ENCODE measurements at places on chromosomes 16 and 17.

GRCh38 chr16:70754851-70755600 lies 45.9 kb downstream of the VAC14 start:
- no peak for DNase-seq

- no peak for DNase-seq
Observed at GRCh38 chr17:73713136-73713535, 68.9 kb upstream of the SDK2 start.

DNA sequence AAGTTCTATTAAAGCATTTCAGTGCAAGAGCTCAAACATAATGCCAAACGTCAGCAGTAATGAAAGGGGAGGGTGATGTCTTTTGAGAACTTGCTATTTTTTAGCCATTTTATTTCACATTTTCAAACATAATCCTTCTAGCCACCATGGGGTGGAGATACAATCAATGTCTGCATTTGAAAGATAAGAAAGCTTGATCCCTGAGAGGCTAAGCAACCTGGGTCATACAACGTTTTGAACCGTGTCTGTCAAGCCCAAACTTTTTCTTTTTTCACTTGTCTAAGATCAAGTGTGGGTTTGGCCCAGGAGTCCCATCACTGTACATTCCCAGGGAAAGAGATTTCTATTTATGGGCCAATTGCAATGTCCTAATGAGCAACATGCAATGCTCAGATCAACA lies 331.1 kb downstream of the SLC39A11 start:
- DNase-seq: no peak

GRCh38 chr17:34255381-34255732 lies 272 bp downstream of the CCL2 start:
- no peak for DNase-seq

DNA sequence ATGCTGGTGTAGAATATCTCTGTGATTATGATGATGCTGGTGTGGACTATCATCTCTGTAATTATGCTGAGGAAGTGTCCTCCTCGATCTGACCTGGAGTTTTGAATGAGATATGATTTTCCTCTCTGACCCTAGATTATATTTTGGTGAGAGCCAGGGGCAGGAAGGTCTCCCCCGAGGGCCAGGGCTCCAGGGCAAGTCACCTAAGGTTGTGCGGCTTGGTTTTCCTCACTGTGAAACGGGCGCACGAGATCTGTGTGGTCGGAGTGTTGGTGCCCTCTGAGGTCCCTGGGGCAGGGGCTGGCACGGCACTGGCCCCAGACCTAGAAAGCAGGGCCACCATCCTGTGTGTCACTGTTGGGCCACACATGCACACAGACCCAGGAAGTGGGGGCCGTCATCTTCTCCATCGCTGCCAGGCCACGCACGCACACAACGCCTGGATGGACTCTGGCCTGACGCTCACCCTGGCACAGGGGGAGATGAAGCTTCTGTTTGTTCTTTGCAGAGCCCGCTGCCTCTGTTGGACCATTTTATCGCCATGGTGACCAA lies 67.7 kb upstream of the ZNF469 start:
- DNase-seq: no peak

DNA sequence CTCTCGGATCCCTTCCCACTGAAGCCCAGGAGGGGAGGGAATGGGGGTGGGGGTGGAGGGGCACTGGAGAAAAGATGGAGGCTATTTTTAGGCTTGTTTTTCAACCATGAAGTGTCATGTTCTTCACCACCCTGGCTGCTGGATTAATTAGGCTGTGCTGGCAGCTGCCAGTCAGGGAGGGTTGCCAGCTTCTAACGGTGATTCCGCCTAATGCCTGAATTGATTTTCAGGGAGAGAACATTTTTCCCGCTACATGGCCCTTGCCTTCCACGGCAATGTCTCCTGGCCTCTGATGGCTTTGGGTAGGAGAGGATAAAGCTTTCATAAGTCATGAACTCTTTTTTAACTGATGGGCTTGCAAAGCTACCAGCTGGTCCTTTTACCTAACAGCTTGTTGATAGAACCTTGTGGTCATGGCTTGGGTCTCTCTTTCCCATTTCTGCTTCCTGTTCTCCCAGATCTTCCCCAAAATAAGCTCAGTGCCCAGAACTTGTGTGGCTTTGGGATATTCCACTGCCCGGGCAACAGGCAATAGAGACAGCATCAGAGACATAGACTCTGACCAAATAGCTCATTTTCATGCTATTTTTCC lies 167.4 kb downstream of the PITPNC1 start:
- no peak for DNase-seq

DNA sequence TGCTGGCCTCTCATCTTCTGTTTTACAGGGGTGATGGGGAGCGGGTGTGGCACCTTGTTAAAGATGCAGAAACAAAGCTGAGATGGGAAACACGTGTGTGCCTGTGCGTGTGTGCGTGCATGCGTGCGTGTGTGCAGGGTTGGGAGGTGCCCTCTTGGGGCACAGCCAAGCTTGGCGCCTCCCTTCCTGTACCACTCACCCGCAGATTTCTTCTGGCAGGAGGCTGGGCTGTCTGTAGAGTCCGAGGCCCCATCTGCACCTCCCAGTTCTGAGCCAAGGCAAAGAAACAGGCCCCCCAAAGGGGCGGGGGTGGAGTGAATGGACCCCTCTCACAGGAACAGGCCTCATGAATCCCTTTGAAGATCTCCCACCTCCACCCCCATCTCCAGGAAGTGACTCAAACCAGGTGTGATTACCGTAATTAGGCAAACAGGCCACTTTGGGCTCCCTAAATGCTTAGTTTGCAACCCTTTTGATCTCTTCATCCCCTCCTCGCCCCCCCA lies 20.9 kb downstream of the TNS4 start:
- peak; percentile 69 for DNase-seq

DNA sequence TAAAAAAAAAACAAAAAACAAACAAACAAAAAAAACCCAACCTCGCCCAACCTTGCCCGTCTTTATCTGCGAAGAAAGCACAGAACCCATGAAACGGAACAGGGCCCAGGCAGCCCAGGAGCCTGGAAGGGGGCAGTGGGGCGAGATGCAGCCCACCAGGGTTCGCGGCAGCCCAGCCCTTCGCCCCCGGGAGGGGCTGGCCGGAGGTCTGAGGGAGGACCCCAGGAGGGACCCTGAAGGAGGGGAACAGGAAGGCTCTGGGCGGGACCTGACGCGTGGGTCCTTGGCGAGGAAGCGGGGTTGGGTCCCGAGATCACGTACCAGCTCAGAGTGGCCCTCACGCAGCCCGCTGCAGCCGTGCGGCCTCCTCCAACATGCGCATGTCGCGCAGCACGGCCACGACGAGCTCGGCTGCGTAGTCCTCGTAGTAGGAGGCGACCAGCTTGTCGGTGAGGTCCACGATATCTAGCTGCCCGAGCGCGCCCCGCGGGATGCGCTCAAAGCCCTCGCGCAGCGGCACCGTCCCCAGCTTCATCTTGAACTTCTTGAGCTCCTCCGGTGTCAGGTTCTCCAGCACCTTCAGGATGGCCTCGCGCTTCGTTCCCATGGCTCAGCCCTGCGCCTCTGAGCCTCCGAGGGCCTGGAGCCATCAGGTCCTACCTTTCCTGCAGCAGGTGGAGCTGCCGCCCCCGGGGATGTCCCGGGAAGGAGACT lies at the start of gene PYDC1:
Gene PYDC1 (minus strand): TSS at position 714 of the 714 bp plus-strand sequence. CDS start 107 bp downstream, at position 607.
- no peak for DNase-seq

DNA sequence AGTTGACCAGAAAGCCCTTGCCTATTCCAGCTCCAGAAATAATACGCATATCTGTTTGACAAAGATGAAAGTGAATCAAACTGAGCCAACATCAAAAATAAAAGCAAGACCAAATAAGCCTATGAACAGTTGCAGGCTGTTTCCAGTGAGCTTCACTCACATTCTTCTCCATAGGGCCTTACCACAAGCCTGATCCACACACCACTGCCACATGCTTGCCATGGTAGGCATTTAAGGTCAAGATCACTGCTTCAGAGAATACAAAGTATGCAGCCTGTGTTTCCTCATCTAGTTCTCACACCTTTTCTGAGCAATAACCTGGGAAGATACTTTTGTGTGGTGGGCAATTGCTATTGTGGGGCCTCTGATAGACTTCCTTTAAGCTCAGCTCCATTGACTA lies 1060.2 kb downstream of the CDH11 start:
- DNase-seq: no peak

DNA sequence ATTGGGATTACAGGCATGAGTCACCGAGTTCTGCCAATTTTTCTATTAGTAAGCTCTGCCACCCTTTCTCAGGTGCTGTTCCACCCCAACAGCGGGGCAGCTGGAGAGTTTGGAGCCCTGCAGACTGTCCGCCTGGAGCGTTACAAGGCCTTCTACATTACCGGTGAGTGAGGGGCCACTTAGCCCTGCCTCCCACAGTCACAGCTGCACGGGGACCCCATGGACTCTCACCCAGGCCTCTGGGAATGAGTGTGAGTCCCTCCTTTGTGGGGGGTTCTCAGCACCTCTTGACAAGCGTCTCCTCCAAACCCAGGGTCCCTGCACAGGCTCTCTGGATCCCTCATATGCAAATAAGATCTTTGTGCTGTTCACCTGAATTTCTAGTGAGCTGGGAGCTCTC lies 56.0 kb downstream of the WIPI1 start:
- DNase-seq: no peak

- no peak for DNase-seq
Observed at GRCh38 chr16:79550373-79550772, 50.2 kb downstream of the MAF start.

- DNase-seq: no peak
Observed at GRCh38 chr17:51486091-51486490, 225.7 kb downstream of the UTP18 start.

- no peak for DNase-seq
Observed at GRCh38 chr16:68776821-68777485, 39.9 kb downstream of the CDH1 start.

DNA sequence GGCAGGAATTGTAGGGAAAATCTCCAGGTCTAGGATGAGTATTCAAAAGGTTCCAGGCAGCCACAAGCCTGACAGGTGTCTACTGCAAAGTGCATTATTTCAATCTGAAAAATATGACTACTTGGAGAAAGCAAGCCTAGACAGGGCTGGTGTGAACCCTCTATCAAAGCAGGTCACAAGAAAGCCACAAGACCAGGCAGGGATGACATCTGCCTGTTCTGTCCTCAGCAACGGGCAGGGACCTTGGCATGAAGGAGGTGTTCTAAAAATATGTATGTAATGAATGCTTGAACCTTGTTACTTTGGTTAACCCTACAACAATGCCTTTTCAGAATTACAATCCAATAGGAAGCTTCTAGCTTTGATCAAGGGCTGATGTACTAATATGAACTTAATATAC lies 1.2 kb upstream of the COX6A2 start:
- DNase-seq: no peak

- DNase-seq: no peak
Observed at GRCh38 chr17:33680472-33680871, 387.4 kb upstream of the ASIC2 start.

DNA sequence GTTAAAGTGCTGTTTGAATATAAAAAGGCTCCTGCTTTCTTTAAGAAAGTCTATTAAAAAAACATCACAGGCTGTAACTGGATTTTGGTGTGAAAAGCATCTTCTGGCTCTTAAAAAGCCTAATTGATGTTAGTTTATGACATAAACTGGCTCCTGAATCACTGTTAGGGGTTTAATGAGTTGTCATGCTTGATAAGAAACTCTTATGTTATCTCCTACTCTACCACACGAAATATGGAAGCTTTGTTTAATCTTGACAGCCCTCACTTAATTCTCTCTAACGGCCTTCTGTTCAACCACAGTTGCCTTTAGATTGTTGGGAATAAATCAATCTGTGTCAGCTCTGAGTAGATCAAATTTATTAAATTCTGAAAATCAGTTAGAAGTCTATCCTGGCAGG lies 51.5 kb downstream of the CPPED1 start:
- DNase-seq: no peak

- peak; percentile 96 for DNase-seq
Observed at GRCh38 chr17:77372444-77373298, 231.9 kb downstream of the SEC14L1 start.

DNA sequence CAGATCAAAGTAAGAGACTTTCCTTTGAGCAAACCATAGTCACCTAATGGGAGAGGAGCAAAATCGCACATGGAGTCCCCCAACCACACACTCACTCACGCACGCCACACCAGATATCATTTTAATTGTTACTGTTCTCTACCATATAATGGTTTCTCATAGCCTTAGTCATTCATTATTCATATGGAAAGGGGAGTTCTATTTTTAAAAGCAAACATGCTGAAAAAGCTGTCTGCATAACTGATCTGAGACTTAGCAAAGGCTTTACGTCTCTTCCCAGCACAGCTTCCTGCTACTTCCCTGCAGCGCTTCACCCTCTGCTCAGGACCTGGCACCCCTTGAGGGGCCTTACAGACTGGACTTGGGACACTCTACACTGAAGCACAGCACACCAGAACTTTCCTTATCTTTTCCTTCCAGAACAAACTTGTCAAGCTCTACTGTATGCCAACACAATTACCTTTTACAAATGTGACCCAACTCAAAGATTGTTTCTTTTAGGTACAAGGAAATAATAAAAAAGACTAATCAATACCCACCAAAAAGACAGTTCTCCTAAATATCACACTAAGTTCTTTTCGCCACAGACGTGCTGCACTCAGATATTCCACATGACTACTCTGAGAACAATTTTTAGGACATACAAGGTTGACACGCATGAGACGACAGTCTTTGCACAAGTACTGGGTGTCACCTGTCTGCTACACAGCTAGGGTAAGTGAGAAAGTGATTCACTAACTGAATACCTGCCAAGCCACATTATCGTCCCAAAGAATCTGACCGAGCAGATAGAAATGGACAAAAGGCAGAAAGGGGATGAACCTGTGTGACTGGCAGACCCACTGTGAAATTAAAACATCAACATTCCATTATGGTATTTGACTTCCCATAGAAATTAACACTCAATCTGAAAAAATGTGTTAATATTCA lies 21.5 kb downstream of the SRP68 start:
- no peak for DNase-seq

GRCh38 chr17:6109536-6109935 lies 39.4 kb downstream of the WSCD1 start:
- DNase-seq: no peak

DNA sequence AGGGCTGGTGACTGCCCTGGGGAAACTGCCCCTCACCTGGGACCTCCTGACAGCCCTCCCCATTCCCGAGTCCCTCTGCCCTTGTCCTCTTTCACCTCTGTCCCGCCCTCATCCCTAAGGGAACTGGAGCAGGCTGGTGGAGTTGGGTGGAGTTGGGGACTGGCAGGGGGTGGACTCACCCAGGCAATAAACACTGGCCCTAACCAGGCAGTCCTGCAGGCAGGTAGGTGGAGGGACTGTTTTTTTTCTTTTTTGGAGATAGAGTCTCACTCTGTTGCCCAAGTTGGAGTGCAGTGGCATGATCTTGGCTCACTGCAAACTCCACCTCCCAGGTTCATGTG lies 11.7 kb downstream of the GCGR start:
- no peak for DNase-seq

GRCh38 chr16:85243308-85243707 lies 131.0 kb upstream of the CIBAR2 start:
- DNase-seq: no peak

DNA sequence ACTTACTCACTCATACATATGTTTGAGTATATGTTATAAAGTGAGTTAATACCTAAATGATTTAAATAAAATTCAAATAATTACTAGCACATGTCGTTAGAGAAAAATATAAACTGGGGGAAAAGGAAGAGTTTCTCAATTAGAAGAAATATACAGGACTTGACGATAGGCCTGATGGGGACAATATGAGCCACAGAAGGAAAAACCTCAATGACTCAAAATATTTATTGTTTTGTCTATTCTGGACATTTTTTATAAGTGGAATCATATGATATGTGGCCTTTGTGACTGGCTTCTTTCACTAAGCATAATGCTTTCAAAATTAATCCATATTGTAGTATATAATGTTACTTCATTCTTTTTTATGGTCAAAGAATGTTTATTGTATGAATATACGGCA lies 339.2 kb upstream of the PMFBP1 start:
- DNase-seq: no peak
